DMS79 (cell line): ENCODE measurements at places on chromosomes 11 and 22.

DNA sequence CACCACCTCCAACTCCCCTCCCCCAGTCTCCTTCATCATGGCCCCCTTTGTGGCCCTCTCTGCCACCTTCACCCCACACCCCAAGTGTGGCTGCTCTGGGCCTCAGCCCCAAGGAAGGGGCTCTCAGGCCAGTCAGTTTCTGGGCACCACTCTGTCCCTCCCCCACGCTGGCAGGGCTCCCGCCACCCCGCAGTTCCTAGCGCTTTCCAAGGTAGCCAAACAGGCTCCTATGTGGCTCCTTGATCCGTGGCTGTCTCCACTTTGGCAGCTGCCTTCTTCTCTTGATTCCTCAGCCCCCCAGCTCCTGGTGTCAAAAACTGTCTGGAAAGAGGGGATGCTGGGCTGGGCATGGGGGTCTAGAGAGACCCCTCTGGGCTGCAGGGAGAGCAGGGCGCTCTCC is 10.4 kb upstream of the CACNA1I start:
- no peak for DNase-seq

DNA sequence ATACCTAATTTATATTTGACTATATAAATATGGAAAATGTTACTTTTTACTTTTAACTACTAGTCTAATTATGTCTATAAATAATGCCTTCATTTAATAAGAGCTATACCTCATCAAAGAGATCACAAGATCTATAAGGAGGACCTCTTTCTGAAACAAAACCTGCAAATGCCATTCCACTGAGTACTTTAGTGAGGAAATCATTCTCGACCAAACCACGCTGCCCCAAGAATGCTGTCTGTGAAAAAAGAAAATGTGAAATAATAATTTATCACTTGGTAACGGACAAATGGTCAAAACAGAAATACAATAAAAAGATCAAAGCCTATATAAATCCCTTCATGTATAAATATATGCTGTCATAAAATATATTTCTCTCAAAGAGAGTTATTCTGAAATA is 301.7 kb downstream of the SBF2 start:
- DNase-seq: no peak

DNA sequence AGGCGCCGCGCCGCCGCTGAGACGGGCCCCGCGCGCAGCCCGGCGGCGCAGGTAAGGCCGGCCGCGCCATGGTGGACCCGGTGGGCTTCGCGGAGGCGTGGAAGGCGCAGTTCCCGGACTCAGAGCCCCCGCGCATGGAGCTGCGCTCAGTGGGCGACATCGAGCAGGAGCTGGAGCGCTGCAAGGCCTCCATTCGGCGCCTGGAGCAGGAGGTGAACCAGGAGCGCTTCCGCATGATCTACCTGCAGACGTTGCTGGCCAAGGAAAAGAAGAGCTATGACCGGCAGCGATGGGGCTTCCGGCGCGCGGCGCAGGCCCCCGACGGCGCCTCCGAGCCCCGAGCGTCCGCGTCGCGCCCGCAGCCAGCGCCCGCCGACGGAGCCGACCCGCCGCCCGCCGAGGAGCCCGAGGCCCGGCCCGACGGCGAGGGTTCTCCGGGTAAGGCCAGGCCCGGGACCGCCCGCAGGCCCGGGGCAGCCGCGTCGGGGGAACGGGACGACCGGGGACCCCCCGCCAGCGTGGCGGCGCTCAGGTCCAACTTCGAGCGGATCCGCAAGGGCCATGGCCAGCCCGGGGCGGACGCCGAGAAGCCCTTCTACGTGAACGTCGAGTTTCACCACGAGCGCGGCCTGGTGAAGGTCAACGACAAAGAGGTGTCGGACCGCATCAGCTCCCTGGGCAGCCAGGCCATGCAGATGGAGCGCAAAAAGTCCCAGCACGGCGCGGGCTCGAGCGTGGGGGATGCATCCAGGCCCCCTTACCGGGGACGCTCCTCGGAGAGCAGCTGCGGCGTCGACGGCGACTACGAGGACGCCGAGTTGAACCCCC is 798 bp downstream of the BCR start:
- DNase-seq: no peak

- no peak for DNase-seq
These were observed 32.7 kb upstream of the GLYATL1B start for GRCh38 chr11:59053387-59053786.

GRCh38 chr22:50072167-50072555 is 13.1 kb downstream of the MLC1 start:
- DNase-seq: no peak

GRCh38 chr11:45643598-45644260 is 21.7 kb downstream of the CHST1 start:
- no peak for DNase-seq

GRCh38 chr11:78741741-78742140 is 167.1 kb upstream of the NARS2 start:
- no peak for DNase-seq

- DNase-seq: no peak
These were observed 2.0 kb upstream of the CAPN5 start for GRCh38 chr11:77064648-77065217.
